ENCODE measurements at places on chromosomes 13 and 19. TPM values are rescaled to one million over a fixed set of nuclear protein-coding genes. Genes with fewer than 3 reads are reported as not detected.

MIA gene
- 15.8 TPM for total RNA-seq

CD177 gene
- total RNA-seq: not detected

KLF1 gene
- not detected for total RNA-seq

CCDC70 gene
- total RNA-seq: not detected

EPSTI1 gene
- total RNA-seq: 3.5 TPM

THSD8 gene
- total RNA-seq: 0.10 TPM

S1PR2 gene
- total RNA-seq: 0.91 TPM

RTBDN gene
- total RNA-seq: 0.16 TPM

CLASRP gene
- 99.9 TPM for total RNA-seq

CLEC4M gene
- not detected for total RNA-seq

ZIC2 gene
- total RNA-seq: 0.16 TPM

CACNA1A gene
- 0.10 TPM for total RNA-seq

ZNF560 gene
- not detected for total RNA-seq

RASAL3 gene
- total RNA-seq: not detected

ZNF616 gene
- total RNA-seq: 0.81 TPM

PTPRH gene
- total RNA-seq: 103 TPM

ZNF558 gene
- total RNA-seq: 9.4 TPM

CFAP97D2 gene
- not detected for total RNA-seq

ZNF85 gene
- total RNA-seq: not detected

CYP2A6 gene
- not detected for total RNA-seq

PSG7 gene
- not detected for total RNA-seq
